ENCODE measurements at places on chromosomes 6 and 20. TPM values are rescaled to one million over a fixed set of nuclear protein-coding genes. Genes with fewer than 3 reads are reported as not detected.

F13A1 gene
- total RNA-seq, result 58.8 TPM

SNPH gene
- total RNA-seq, result 6.0 TPM

CRYBG1 gene
- total RNA-seq, result 3.6 TPM

DLL1 gene
- 18.7 TPM for total RNA-seq

DOK5 gene
- total RNA-seq, result 1.4 TPM

MROH8 gene
- total RNA-seq, result 7.5 TPM

LY6G6D gene
- total RNA-seq, result 2.0 TPM

OTOR gene
- not detected for total RNA-seq

MPIG6B gene
- not detected for total RNA-seq

LY86 gene
- total RNA-seq, result not detected

NEDD9 gene
- 68.2 TPM for total RNA-seq

OR2H1 gene
- not detected for total RNA-seq

SLC29A1 gene
- 108 TPM for total RNA-seq

PSORS1C1 gene
- total RNA-seq, result under 0.01 TPM

OR12D3 gene
- not detected for total RNA-seq

SLC52A3 gene
- 8.7 TPM for total RNA-seq

GRCh38 chr6:112237066-112237465, 17.3 kb downstream of the LAMA4 start:
- no peak for DNase-seq

DNA sequence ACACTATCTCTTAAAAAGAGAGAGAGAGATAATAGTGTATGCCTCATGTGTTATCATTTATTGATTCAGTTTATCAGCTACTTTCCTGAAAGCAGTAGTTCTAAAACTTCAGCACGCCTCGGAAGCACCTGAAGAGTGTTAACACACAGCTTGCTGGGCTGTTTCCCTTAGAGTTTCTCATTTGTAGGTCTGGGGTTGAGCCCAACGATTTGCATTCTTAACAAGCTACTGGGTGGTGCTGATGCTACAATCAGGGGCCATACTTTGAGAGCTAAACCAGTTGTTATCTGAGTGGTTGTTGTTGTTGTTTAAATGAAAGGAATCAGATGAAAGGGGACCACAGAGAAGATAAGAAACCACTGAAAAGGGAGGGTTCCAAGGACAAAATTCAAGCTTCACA, 32.6 kb downstream of the SIM1 start:
- DNase-seq, result no peak

DNA sequence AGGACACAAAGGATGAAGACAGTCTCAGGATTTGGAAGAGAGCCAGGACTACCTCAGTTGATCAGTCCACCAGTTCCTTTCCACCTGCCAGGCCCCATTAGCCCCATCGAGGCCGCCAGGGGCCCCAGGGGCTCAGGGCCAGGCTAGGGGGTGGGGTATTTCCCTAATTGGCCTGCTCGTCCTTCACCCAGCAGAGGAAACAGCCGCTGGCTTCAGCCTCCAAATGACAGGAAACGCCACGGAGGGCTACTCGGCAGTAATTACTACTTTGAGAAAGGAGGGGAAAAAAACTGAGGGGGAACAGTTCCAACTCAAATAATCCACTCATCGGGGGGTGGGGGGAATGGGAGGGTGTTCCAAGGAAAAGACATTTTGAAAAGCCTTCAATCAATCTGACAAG, 42.7 kb downstream of the MAFB start:
- no peak for DNase-seq

DNA sequence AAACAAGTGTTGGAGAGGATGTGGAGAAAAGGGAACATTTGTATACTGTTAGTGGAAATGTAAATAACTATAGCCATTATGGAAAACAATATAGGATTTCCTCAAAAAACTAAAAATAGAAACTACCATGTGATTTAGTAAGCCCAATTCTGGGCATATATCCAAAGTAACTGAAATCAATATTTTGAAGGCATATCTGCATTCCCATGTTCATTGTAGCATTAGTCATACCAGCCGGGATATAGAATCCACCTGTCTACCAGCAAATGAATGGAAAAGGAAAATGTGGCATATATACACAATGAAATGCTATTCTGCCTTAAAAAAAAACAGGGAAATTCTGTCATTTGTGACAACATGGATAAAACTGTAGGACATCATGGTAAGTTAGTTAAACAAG, 15.3 kb upstream of the C6orf58 start:
- DNase-seq, result no peak

- DNase-seq, result no peak
Observed at GRCh38 chr20:37890643-37891042, 12.3 kb upstream of the VSTM2L start.

DNA sequence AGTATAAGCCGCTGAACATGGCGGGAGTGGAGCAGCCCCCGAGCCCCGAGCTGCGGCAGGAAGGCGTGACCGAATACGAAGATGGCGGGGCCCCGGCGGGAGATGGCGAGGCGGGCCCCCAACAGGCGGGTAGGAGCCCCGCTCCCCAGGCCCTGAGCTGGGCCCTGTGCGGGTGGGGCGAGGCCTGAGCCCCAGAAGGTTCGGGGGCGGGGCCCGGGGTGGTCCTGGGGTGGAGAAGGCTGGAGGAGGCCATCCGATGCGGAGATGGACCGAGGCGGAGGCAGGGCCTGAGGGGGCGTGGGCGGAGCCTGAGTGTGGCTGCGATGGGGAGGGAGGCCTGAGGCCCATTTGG, 7.1 kb downstream of the L3MBTL1 start:
- DNase-seq, result peak; percentile 47

DNA sequence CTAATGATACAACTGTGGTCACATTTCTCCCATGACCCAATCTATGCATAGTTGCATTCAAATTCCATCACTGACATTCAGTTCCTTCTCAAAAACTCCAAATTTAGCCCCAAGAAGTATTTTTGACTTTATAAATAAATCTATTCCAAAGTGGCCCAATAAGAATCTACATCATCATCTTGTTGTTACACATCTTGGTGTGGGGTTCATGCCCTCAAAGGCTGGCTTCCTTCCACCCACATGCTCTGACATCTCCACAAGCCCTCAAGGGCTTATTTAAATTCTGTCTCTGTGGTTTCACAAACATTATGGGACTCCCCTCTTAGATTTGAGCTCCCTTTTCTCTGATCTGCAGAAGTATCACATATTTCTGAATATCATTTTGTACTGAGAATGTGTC, 585.3 kb upstream of the BTBD3 start:
- no peak for DNase-seq

GRCh38 chr6:46186583-46186982, 15.8 kb upstream of the ENPP5 start:
- no peak for DNase-seq

GRCh38 chr6:25831532-25832306, at the start of gene SLC17A1:
TSS of gene SLC17A1 (minus strand) at chr6:25832052. CDS start at chr6:25830557, 1,495 bp downstream.
- DNase-seq, result no peak

GRCh38 chr6:17038316-17038715, 63.5 kb upstream of the STMND1 start:
- no peak for DNase-seq

GRCh38 chr20:19416627-19417026, 204.2 kb downstream of the SLC24A3 start:
- no peak for DNase-seq

GRCh38 chr20:4449957-4450715, 271.6 kb upstream of the PRND start:
- no peak for DNase-seq

DNA sequence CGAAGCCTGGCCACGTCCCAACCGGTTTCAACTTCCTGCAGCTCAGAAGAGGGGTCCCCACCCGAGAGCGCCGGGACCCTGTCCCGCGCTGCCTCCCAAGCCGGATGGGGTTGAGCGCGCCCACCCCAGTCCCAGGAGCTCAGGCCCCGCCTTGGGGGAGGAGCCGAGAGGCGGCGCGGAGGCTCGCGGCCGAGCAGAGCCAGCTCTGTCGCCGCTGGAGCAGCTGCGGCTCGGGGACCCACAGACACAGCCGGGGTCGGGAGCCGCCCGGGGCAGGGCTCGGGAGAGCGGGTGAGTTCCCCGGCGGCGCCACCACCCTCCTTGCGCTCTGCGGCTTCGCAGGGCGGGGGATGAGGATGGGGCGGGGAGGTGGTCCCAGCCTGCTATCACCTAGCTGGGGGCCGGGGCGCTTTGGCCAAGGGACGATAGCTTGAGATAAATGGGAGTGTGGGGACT, at the start of gene PPP1R16B:
Gene PPP1R16B, plus strand, starts transcription at position 196 of the 456 bp plus-strand sequence. CDS start 30,229 bp downstream, outside the sequence.
- DNase-seq, result peak; percentile 30

- DNase-seq, result no peak
Observed at GRCh38 chr6:168560126-168560525, 119.1 kb downstream of the SMOC2 start.

DNA sequence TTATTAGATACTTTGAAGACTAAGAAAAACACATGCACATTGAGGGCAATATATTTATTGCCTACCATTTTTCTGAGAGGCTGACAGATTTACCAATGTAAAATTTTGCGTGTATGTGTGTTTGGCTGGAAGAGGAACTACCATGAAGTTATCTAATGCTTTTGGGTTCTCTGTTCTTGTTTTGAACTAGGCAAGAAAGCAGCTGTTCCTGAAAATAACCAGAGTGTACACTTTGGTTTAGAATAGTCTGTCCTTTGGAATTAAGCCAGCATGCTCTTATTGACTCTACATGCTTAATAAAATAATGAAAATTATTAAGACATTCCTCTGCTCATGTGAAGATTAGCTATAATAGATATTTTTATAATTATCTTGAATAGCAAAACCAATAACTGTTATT, 129.2 kb downstream of the MYB start:
- DNase-seq, result no peak

DNA sequence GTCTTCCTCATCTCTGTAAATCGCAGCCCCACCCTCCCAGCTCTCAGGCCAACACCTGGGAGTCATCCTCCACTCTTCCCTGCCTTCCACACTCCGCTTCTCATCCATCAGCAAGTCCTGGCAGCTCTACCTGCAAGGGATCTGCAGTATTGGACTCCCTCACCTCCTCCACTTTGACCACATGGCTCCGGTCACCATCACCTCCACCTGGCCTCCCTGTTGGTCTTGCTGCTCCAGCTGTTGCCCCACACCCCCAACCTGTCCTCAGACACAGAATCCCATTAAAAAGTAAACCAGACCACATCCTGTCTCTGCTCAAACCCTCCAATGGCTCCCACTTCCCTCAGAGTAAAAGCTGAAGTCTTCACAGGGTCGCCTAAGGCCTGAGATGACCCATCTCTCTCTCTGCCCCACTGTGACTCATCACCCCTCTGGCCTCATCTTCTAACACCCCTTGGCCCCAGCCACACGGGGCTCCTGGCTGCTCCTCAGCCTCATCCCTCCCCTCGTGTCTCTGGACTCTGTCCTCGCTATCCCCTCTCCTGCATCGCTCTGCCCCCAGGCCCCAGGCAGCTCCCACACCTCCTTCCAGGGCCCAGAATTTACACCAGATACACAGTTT, 185.1 kb upstream of the SULF2 start:
- DNase-seq, result no peak

DNA sequence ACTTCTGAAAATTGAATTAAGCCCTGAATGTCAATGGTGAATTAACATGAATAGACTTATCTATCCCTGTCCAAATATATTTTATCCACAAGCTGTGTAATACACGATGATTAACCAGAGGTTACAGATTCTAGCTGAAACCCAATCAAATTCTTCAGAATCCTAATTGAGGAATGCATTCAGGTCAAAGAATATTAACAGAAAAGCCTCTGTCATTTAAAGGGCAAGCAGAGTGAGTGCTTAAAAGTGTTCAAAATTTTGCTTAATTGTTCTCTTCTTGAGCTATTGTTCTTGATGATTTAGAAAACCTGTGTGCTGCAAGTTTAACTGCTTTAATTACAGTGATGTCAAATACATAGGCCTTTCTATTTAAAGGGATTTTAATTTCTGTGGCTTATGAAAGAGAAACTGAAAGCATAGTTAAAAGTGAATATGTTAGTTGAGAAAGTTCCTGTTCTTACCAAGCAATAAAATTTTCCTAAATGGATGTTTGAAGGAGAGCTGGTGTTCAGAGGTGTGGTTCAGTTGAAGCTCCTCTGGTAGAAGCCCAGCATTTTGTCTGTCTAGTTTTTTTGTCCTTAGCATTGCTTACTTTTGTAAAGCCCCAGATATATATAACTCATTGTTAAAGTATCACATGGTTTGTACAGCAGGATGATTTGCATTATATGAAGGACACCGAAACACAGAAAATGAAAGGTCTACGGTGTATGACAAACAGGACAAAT, 466.3 kb upstream of the PLCB4 start:
- no peak for DNase-seq

- DNase-seq, result peak; percentile 55
Observed at GRCh38 chr6:157632821-157633220, 190.2 kb upstream of the SNX9 start.

DNA sequence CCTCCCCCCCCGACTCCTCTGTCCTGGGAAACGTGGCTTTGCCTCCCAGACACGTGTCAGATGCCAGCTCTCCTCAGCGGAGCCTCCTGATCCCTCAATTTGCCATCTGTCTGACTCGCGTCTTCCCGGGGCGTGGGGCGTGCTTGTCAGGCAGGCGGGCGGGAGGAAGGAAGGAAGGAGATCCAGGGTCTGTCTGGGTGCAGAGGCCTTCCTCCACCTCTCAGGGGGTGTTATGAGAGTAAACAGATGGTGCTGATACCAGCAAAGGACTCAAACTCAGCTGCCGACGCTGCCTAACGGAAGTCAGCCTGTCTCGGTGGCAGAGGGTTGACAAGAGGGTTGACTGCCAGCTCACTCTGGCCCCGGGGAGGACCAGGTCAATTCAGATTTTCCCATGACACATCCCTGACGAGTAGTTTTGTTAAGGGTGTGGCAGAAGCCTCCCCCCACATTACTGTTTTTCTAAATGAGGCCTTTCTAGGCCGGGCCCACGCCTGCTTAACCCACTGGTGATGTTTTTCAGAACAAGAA, 17.0 kb downstream of the UQCC2 start:
- no peak for DNase-seq

GRCh38 chr6:20427856-20428255, 26.2 kb downstream of the E2F3 start:
- no peak for DNase-seq

- no peak for DNase-seq
Observed at GRCh38 chr6:167409079-167409478, 84.2 kb downstream of the TTLL2 start.

DNA sequence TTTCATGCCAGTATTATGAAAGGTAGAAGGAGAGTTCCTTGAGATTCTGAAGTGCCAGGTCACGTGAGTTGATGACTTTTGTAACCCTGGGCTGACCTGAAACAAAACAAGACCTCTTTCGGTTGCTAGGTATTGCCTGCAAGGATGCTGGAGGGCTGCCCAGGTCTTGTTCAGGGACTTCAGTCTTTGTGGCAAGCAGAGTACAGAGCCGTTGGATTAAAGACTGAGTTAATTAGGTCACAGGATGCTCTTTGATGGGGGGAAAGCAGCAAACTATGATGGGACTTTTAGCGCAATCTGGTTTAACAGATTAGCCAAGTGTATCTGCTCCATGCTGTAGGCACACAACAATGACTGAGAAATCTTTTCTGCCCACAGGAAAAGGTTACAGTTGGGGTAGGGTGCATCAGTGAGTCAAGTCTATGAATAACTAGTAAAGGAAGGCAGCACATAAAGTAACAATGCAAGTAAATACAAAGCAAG, 12.8 kb upstream of the ELOVL5 start:
- no peak for DNase-seq

GRCh38 chr6:100665041-100665380, 200.3 kb upstream of the SIM1 start:
- no peak for DNase-seq

GRCh38 chr6:16238057-16238962, at the start of gene GMPR:
TSS of gene GMPR (plus strand) at chr6:16238587. CDS start at chr6:16238694, 107 bp downstream.
- DNase-seq, result peak; percentile 74

Measured in uterus (tissue), 4 donors.